Thymus (tissue), 14 donors: ENCODE measurements at places on chromosomes 12 and 14. TPM values are rescaled to one million over a fixed set of nuclear protein-coding genes. Genes with fewer than 3 reads are reported as not detected.

The BCAT1 gene
- 18.5 TPM for total RNA-seq

- no peaks in the 10 kb centered on the region for H3K36me3 ChIP-seq
- H3K4me3 ChIP-seq, result no peak overlapping the region
- H3K27ac ChIP-seq, result no peak overlapping the region
- DNase-seq, result no peak
- H3K4me1 ChIP-seq, result no peaks in the 10 kb centered on the region
Observed at GRCh38 chr12:94603434-94604365, 46.7 kb downstream of the TMCC3 start.

The KRT3 gene
- 0.14 TPM for total RNA-seq

- peaks cover 24% of the 10 kb centered on the region for H3K4me1 ChIP-seq
- H3K36me3 ChIP-seq, result peaks cover 13% of the 10 kb centered on the region
- H3K27ac ChIP-seq, result no peak overlapping the region
- no peak for DNase-seq
Observed at GRCh38 chr12:113268136-113268535, 46.9 kb downstream of the TPCN1 start.

DNA sequence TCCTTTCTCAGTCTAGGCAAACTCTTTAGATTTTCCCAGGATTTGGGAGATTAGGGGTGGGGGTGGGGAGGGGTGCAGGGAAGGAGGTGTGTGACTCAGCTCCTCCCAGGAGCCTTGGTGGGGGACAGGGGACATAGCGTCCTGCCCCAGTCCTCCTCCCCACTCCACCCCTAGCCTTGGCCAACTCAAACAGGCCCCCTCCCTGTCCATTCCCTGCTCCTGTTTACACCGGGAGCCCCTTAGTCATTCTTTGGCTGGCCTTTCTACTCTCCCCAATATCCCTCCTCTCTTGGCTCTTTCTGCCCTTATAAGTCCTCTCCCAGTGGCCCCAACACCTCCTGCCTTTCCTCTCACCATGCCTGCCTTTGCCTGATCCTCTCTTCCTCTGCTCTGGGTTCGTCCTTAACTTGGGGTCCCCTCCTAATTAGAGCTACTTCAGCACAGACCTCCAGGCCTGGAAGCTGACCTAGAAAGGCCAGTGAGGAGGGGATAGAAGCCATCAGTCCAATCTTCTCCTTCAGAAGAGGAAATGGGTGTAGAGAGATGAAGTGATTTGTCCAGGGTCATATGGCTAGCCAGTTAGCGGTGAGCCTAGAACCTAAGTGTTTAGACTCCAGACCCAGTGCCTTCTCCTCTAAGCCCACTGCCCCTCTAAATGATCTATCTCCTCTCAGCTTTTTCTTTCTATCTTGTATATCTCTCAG is 2.3 kb upstream of the ITGA5 start:
- no peaks in the 10 kb centered on the region for H3K36me3 ChIP-seq
- peaks cover 38% of the 10 kb centered on the region for H3K4me1 ChIP-seq
- H3K4me3 ChIP-seq, result no peak overlapping the region
- DNase-seq, result no peak
- H3K27ac ChIP-seq, result no peak overlapping the region

DNA sequence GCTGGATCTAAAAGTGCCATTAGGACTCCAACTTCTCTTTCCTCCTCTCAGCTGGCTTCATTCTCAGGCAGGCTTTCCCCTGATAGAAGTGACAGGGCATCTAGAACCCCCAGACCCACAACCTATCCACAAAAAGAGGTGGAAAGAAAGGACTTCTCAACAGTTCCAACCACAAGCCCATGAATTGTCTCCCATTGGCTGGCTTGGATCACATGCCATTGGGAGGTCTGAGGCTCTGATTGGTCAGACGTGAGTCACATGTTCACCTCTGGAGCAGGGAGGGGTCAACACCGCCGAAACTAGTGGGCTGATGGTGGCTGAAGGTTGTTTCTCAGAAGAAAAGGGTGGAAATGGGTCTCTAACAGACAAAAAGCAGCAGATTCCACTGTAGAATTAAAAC is 47.2 kb downstream of the DRAM1 start:
- no peaks in the 10 kb centered on the region for H3K4me1 ChIP-seq
- H3K27ac ChIP-seq, result no peak overlapping the region
- no peaks in the 10 kb centered on the region for H3K27me3 ChIP-seq
- H3K4me3 ChIP-seq, result no peak overlapping the region

DNA sequence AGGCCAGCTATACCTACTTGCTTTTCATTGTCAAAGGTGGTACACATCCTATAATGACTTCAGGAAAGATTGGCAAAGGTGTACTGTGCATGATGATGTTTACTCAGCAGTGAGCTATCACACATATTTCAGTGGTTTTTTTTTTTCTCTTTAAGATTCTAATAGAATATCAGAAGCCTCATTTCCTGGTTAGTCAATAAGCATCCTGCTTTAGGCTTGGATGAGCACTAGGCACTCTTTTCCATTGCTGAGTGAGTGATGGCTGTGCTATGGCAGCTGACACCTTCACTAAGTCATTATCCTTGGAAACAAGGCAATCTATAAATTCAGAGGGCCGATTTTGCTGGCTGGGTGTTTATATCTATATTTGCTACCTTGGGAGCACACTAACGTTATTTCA is 161.1 kb upstream of the RASSF8 start:
- DNase-seq, result no peak
- no peaks in the 10 kb centered on the region for H3K27me3 ChIP-seq
- no peaks in the 10 kb centered on the region for H3K4me1 ChIP-seq

GRCh38 chr12:33012226-33012625 is 115.6 kb upstream of the PKP2 start:
- no peak overlapping the region for H3K4me3 ChIP-seq
- no peak overlapping the region for H3K27ac ChIP-seq
- H3K27me3 ChIP-seq, result no peaks in the 10 kb centered on the region

The EPYC gene
- 0.14 TPM for total RNA-seq

GRCh38 chr12:105983622-105984320 is 155.0 kb downstream of the NUAK1 start:
- no peak for DNase-seq
- H3K4me1 ChIP-seq, result no peaks in the 10 kb centered on the region
- H3K4me3 ChIP-seq, result no peak overlapping the region
- H3K36me3 ChIP-seq, result no peaks in the 10 kb centered on the region

The EGLN3 gene
- 14.5 TPM for total RNA-seq
